ENCODE measurements at places on chromosomes 11 and 22.

DNA sequence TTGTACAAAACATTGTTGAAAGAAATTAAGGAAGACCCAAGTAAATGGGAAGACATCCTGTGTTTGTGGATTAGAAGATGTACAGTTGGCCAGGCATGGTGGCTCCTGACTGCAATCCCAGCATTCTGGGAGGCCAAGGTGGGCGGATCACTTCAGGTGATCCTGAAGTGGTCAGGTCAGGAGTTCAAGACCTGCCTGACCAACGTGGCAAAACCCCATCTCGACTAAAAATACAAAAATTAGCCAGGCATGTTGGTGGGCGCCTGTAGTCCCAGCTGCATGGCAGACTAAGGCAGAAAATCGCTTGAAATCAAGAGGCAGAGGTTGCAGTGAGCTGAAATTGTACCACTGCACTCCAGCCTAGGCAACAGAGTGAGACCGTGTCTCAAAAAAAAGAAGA is 62.0 kb upstream of the SEPTIN5 start:
- no peak for DNase-seq

DNA sequence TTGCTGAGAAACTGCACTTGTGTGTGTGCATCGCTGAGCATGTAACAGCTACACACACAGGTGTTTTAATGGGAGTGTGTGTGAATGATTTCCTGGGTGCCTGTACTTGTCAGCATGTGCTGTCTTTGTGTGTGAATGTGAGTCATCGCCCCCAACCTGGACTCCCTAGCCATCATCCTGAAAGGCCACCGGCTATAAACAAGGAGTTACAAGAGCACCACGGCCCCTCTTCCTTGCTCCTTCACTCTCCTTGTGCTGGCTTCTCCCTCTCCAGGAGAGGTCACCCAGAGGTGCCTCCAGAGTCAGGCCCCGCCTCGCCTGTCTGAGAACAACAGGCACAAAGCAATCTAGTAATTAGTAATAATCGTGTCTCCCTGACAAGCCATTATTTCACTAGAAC is 419.2 kb downstream of the BUD13 start:
- no peak for DNase-seq

DNA sequence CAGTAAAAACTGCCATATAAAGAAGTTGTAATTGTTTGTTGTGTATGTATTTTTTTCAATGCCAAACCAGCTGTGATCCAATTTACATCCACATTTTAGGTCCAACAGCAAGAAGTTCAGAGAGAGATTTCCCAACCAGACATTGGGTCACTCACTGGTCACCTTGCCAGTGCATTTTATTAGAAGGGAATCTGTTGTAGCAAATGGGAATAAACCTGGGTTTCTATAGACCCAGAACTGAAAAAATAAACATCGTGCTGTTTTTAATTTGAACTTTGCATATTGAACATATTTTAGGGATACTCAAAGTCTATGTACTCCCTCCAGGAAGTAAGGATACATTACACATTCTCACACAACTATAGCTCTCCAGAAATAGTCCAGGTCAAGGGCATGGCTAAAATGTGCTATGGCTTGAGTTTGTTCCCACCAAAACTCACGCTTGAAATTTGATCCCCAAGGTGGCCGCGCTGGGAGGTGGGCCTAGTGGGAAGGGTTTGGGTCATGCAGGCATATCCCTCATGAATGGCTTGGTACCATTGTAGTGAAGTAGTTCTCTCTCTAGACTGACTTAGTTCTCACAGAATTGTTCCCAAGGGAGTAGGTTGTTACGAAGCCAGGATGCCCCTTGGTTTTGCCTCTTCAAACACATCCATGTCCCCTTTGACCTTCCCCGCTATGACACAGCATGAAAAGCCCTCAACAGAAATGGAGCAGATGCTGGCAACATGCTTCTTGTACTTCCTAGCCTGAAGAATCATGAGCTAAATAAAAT is 90.9 kb downstream of the RRAS2 start:
- no peak for DNase-seq

DNA sequence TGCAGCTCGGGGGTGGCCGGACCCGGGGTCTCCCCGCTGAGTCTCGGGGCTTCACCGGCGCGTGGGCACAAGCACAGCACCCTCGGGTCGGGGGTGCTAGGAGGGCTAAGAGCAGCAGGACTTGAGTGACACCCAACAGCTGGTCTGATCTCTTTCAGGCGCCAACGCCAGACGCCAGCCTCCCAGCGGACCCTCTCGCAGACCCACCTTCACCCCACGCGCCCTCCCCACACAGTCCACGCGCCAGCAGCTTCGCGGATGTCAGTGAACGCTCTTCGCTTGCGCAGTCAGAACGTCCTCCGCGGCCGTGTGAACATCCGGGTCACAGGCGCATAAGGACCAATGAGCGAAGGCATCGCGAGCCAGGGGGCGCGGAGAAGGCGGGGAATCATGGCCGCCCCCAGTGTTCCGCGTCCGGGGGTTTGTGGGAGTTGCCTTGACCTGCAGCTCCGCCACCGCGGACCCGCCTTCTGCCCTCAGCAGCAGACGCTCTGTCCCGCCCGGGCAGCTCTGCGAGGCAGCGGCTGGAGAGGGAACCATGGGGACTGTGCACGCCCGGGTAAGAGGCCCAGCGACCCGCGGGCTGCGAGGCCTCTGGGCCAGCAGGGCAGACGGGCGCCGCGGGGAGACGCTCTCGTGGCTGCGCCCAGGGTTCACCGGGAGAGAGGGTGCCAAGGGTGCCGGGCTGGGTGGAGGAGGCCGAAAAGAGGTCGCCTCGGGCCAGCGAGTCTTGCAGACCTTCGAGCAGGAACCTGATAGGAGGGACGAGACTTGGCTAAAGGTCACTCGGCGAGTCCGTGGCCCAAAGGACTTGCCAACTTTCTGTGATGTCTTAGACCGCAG is at the start of gene SAMM50:
Gene SAMM50 (plus strand): TSS at position 403 of the 843 bp plus-strand sequence. CDS start 136 bp downstream, at position 539.
- peak; percentile 98 for DNase-seq

GRCh38 chr22:32407312-32407711 is 4.7 kb downstream of the RTCB start:
- DNase-seq: no peak

DNA sequence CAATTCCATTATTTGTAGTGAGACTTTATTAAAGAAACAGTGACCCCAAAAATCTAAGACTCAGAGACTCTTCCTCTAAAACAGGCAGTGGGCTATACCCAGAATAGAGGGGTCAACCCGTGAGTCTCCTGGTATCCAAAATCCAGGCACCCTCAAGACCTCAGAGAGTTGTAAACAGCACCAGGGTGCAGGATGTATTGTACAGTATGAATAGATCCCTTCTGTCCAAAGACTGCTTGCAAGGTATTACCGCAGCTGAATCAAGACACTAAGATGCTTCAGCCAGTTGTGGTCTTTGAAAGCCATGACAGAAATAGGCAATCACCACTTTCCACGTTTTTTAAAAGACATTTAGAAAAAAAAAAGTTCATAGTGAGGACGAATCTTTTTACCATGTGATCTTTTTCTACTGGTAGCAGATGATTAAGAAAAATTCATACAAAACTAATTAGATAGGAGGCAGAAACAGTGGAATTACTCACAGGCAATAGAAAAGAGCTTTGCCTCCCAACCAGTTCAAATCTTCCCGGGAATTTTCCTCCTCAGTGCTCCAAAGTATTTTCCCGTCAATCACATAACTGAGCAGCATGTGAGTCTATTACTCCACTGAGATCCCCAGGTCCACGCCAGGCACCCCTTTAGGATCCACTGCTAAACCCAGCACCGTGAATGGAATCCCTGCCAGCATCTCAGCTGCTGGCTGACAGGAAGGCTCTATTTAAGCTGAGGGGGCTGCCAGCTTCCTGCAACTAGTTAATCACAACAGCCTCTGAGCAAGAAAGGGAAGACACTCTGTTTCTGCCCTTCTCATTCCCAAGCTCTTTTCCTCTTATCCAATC is 113.1 kb downstream of the ETS1 start:
- no peak for DNase-seq

GRCh38 chr11:106763501-106763900 is 254.8 kb downstream of the GUCY1A2 start:
- no peak for DNase-seq

DNA sequence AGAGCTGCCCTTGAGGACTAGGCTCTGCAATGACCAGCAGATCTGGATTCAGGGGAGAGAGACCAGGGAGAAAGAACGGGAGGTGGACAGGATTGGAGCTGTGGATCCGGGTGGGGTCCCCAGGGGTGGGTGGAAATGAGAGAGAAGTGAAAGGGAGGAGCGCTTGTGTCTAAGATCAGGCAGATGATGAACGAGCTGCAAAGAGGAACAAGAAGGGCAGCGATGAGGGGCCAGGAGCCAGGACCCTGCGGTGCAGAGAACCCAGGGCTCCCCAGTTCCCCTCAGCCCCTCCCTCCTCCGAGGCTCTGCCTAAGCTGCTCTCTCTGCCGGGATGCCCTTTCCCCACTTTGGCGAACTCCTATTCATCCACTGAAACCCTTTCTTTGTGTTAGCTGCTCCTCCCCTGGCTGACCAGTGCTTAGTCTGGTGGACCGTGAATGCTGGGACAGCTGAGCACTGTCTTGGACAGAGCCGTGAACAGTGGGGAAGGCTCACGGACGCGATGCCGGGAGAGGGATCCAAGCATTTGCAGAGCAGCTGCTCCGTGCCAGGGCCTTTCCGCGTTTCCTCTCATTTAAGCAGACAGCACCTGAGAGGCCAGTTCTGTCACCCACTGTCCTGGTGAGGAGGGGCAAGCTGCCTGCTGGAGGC is 35.9 kb downstream of the SHISAL1 start:
- DNase-seq: no peak

DNA sequence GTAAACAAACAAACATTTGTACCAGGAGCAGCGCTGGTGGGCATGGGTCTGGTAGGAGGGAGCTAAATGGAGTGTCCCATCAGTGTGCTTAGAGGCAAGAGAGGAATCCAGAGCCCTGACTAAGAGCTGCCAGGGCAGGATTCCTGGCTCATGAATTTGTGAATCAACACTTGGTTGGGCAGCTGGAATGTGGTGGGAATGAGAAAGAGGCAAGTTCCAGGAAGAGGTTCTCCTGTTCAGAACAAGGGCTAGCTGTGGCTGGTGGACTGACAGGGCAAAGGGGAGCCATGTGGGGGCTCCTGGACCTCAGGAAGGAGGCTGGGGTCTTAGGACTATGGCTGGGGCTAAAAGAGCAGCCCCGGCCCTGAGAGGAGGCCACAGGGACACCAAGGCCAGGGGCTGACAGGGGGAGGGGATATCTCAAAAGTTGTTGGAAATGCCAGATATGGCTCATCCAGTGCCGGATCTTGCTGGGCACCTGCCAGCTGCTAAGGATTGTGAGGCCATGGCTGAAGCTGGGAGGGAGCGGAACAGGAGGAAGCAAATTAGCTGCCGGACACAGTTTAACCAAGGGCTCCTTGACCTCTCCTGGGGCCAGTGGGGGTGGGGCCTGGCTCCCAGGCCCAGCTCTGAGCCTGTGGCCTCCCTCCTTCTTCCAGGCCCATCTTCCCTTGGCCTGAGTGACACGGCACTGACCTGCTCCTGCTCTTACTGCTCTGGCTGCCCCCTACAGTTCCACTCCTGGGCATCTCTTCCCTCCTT is 14.6 kb upstream of the P2RY6 start:
- no peak for DNase-seq

GRCh38 chr11:71164186-71164585 is 88.2 kb downstream of the SHANK2 start:
- DNase-seq: no peak

DNA sequence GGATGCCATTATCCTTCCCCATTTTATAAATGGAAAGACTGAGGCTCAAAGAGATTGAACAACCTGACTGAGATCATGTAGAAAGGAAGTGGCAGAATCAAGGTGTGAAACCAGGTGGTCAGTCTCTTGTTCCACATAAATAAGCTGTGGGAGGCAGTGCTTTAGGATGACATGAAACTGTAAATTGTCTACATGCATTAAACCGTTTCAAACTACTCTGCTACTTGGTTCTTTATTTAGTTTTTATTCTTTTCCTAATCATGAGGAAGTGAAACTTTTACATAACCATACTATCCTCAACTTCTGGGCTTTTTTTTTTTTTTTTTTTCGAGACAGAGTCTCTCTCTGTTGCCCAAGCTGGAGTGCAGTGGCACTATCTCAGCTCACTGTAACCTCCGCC is 34.9 kb downstream of the CADM1 start:
- no peak for DNase-seq

- no peak for DNase-seq
Observed at GRCh38 chr22:48404801-48405447, 1422.7 kb downstream of the BRD1 start.

DNA sequence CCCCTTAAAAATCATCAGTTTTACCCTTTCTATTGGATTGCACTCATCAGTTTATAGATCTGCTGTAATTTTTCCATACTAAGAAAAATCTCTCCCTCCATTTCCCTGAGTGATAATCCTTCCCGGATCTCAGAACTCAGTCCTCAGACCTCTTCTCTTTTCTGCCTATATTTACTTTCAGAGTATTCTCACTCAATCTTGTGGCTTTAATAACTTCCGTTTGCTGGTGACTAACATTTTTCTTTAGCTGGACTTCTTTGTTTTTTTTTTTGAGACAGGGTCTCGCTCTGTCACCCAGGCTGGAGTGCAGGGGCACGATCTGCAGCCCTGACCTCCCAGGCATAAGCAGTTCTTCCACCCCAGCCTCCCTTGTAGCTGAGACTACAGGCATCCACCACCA is 10.4 kb downstream of the ATXN10 start:
- DNase-seq: no peak

- no peak for DNase-seq
Observed at GRCh38 chr11:16361108-16361865, 4.9 kb upstream of the SOX6 start.

GRCh38 chr22:48147404-48147803 is 1385.0 kb downstream of the TBC1D22A start:
- no peak for DNase-seq

DNA sequence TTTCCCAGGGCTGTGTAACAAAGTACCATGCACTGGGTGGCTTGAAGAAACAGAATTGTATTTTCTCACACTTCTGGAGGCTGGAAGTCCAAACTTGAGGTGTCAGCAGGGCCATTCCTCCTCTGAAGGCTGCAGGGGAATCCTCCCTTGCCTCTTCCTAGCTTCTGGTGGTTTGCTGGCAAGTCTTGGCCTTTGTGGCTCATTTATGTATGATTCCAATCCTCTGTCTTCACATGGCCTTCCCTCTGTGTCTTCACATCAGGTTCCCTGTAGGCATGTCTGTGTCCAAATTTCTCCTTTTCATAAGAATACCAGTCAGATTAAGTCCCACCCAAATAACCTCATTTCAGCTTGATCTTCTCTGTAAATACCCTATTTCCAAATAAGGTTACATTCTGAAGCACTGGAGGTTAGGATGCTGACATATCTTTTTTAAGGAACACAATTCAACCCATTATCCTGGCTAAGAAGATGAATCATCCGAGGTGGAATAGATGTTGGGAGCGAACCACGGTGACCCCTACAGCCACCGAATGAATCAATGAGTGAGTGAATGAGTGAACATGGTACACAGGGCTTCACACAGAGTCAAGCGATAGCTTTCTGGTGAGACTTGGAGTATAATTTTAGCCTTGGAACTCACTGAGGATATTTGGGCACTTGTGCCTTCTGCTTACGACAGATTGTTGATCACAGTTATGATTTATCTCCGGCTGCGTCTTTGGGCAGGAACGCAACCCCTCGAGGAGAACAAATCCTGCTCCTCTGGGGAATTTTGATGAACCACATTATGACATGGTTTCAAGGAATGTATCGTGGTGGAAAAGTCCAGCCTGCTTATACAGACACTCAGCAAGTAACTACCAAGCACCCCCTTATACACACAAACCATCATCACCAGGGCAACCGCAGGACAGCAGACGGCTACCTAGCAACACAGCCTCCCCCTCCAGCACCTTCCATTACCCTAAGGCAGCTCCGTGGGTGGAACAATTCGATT is 34.3 kb upstream of the MICAL2 start:
- no peak for DNase-seq

GRCh38 chr22:28008056-28008455 is 89.0 kb upstream of the PITPNB start:
- DNase-seq: no peak
